Body of pancreas (tissue), 4 donors: ENCODE measurements at places on chromosomes 6 and 20. TPM values are rescaled to one million over a fixed set of nuclear protein-coding genes. Genes with fewer than 3 reads are reported as not detected.

GRCh38 chr6:85015396-85015990 is 251.1 kb upstream of the TBX18 start:
- H3K27me3 ChIP-seq: no peaks in the 10 kb centered on the region
- no peak overlapping the region for H3K27ac ChIP-seq
- H3K4me1 ChIP-seq: no peaks in the 10 kb centered on the region

GRCh38 chr20:32678948-32679347 is 5.2 kb upstream of the C20orf203 start:
- no peaks in the 10 kb centered on the region for H3K4me1 ChIP-seq
- no peak for DNase-seq
- no peak overlapping the region for H3K27ac ChIP-seq

- no peak overlapping the region for H3K4me3 ChIP-seq
- no peak overlapping the region for H3K27ac ChIP-seq
- no peaks in the 10 kb centered on the region for H3K27me3 ChIP-seq
- peak; percentile 69 for DNase-seq
- peaks cover 5% of the 10 kb centered on the region for H3K4me1 ChIP-seq
- H3K36me3 ChIP-seq: no peaks in the 10 kb centered on the region
These were observed 106.8 kb upstream of the SIRPG start for GRCh38 chr20:1764136-1765033.

DNA sequence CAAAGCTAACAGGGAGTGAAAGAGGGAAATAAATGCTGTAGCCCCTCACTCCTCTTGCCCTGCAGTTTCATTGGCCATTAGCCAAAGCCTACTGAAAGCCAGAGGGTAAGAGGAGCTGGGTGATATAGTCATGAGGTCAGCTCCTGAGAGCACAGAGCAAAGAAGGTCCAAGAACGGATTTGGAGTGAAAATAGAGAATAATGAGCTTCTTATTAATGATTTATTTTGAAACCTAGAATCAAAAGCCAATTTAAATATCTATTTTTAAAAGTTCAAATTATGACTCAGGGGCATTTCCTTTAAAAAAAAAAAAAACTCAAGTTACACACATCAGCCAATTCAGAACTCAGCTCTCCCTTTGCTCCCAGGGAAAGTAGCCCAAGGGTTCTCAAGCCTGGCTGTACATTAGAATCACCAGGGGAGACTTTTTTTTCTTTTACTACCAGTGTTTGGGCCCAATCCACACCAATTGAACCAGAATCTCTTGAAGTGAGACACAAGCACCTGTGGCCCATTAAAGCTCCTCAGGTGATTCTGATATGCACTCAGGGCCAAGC is 79.1 kb downstream of the SNAP25 start:
- no peak overlapping the region for H3K4me3 ChIP-seq
- no peaks in the 10 kb centered on the region for H3K36me3 ChIP-seq
- no peak overlapping the region for H3K27ac ChIP-seq
- no peak for DNase-seq

DNA sequence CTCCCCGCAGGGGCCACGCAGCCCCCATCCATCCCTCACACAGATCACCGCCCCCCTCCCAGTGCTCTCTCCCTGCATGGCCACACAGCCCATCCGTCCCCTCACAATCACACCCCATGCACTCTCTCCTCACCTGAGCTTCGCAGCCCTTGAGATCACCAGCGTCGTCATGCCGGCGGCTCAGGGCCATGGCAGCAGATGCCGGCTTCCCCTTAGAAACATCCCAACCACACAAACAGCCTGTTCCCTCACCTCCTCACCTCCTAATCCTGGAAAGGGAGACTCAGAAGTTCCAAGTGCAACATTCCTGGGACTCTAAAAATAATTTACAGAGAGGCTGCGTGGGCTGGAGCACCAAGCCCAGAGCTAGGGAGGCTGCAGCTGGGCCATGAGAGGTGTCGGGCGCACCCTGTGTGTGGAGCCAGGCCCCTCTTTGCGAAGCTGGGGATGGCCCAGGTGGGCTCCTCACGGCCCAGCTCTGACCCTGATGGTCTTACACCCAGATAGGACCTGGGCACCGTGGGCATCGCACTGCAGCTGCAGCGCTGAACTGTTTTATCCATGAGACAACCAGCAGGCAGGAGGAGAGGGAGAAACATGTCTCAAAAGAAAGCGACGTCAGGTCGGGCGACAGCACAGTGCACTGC is 125.3 kb downstream of the DLL1 start:
- no peaks in the 10 kb centered on the region for H3K27me3 ChIP-seq
- H3K4me3 ChIP-seq: no peak overlapping the region
- no peaks in the 10 kb centered on the region for H3K4me1 ChIP-seq
- H3K27ac ChIP-seq: peak overlapping the region; percentile 25
- no peak for DNase-seq

DNA sequence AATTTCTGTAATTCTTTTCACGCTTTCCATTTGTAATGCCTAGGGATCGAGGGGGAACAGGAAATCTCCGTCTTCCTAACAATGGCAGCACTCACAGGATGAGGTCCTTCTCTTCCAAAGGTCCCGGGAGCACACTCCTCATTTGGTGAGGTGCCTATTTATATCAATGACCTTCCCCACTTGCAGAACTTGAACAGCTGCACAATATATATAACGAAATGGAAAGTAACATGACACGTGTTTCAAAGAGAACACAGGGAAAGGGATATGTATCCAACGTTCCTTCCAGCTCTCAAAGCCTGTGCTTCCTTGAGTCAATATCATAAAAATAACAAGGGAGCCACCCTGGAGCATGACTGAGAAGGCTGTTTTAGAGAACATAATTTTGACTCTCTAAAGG is 78.6 kb upstream of the RBM24 start:
- no peaks in the 10 kb centered on the region for H3K27me3 ChIP-seq
- H3K27ac ChIP-seq: no peak overlapping the region
- H3K36me3 ChIP-seq: no peaks in the 10 kb centered on the region

SS18L1 gene
- total RNA-seq: 14.5 TPM

GRCh38 chr6:36914227-36914794 is 28.6 kb downstream of the C6orf89 start:
- no peaks in the 10 kb centered on the region for H3K36me3 ChIP-seq
- H3K4me3 ChIP-seq: no peak overlapping the region
- peaks cover 19% of the 10 kb centered on the region for H3K4me1 ChIP-seq
- H3K27me3 ChIP-seq: no peaks in the 10 kb centered on the region
- H3K27ac ChIP-seq: peak overlapping the region; percentile 34
